ENCODE measurements at places on chromosomes 2 and 18.
A peak's percentile ranks its signal among the peaks of the same experiment; 100 is the strongest.

- no peak for DNase-seq
Observed at GRCh38 chr2:73982140-73982617, 2.5 kb upstream of the TET3 start.

DNA sequence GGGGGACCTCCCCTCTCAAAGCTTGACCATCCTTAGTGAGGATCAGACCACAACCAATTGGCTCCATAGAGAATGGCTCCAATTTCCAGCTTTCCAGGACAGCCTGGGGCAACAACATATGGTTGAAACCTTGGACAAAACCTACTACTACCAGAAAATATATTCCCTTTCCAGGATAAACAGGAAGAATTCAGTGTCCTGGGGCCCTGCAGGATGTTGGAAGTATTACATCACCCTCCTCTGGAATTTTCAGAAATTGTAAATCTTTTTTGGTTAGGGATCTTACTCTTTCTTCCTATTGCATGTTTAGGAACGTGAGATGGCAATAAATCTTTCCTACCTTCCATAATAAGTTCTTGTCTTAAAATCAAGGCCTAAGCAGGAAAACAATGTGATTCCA is 158.9 kb upstream of the MEIS1 start:
- no peak for DNase-seq

GRCh38 chr2:197931661-197932312 is 127.4 kb downstream of the PLCL1 start:
- DNase-seq = no peak

GRCh38 chr2:190103144-190103543 is 40.6 kb upstream of the MSTN start:
- DNase-seq = peak; percentile 82

- no peak for DNase-seq
Observed at GRCh38 chr2:175353275-175353674, 171.8 kb upstream of the ATP5MC3 start.

GRCh38 chr2:208266936-208267335 is 881 bp downstream of the PIKFYVE start:
- no peak for DNase-seq

DNA sequence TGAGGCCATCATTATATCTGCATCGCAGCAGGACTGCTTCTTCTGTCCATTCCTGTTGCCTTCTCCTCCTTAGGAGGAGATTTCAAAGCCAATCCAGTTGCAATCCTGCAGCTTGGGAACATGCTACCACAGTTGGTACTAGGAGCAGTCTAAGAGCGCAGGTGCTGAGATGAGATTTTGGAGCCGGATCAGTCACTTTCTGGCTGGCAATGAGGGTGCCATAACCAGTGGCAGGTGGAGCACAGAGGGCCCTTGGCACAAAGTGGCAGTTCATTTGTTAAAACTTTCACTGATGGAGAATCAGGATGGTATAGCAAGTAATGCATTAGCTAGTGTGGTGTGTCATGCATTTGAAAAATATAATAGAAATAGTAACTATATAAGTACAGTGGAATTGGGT is 173.7 kb upstream of the ATP5MC3 start:
- no peak for DNase-seq

DNA sequence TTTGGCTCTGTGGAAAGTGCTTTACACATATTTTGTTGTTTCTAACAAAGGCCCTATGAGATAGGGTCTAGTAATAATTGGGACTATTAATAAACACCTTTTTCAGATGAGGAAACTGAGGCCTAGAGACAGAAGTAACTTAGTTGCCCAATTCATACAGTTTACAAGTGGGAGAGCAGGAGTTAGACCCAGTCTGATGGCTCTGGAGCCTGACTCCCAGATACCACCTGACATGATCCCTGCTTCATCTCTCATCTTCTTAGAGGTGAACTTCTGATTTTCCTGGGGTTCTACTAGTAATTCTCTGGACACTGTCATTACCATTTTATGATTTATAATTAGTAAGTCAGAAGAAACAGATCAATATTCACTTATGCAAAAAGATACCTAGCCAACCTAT is 49.1 kb upstream of the OTX1 start:
- DNase-seq = no peak

DNA sequence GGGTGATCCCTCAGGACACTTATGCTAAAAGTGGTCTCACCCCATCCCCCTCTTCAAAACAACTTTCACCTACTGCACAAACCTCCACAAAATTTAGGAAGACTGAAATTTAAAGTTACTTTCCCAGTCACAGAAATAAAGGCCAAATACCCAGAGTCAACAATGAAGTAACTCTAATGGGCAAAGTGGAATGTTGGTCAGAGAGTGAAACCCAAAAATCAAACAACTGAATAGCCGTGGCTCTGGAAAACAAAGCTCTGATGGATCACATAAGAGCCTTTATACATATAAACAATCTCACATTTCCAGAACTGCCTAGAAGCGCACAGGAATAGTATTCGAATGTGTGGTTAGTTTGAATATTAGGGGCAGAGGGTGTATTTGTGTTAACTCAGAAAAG is 4.7 kb downstream of the ACVR1 start:
- no peak for DNase-seq

DNA sequence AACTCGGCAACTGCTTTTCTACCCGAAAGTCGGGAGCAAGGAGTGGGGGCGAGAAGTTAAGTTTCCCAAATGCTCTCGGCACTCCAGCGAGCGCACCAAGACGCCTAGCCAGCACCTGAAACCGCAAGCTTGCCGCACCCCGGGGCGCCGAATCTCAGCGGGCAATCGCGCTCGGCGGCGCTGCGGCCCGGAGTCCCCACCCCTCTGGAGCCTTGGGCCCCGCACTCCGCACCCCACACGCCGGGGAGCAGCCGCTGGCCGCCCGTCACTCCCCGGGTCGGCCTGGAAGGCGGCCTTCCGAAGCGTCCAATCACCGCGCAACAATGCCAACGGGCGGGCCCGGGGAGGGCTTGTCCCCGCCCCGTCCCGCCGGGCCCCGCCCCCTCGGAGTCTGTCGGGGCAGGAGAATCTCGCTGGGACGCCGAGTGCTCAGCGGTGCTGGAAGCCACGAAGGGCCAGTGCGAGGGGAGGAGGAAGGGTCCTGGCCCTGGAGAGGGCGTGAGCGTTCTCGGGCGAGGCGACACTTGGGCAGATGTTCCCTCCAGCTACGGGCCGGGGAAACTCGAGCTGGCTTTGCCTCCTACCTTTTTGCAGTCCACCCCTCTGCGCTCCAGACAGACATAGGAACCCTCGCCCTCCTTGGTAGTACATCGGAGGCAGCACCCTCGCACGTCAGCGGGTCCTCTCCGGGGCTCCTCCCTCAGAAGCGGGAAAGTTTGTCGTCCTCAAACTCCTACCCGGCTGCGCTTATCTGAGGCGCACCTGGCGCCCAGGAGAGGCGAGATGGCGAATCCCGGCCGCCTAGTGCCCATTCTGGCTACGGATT is 1.1 kb upstream of the ZBTB7C start:
- peak; percentile 92 for DNase-seq

GRCh38 chr18:54805571-54806334 is 22.5 kb upstream of the RAB27B start:
- peak; percentile 5 for DNase-seq
